Gastrocnemius medialis (tissue), 4 donors: ENCODE measurements at places on chromosomes 2 and 18. TPM values are rescaled to one million over a fixed set of nuclear protein-coding genes. Genes with fewer than 3 reads are reported as not detected.

GRCh38 chr2:180571559-180571958 is 408.8 kb upstream of the UBE2E3 start:
- H3K4me3 ChIP-seq: no peak overlapping the region
- H3K27me3 ChIP-seq: no peaks in the 10 kb centered on the region
- DNase-seq: no peak
- no peak overlapping the region for H3K27ac ChIP-seq

GRCh38 chr18:8938817-8939216 is 163.7 kb upstream of the NDUFV2 start:
- DNase-seq: no peak
- no peak overlapping the region for H3K4me3 ChIP-seq
- no peaks in the 10 kb centered on the region for H3K27me3 ChIP-seq
- H3K4me1 ChIP-seq: no peaks in the 10 kb centered on the region

HDLBP gene
- total RNA-seq: 446 TPM

TLX2 gene
- total RNA-seq: not detected

GRCh38 chr2:209331291-209331844 is 92.5 kb upstream of the MAP2 start:
- no peak overlapping the region for H3K27ac ChIP-seq
- H3K4me3 ChIP-seq: no peak overlapping the region
- DNase-seq: no peak
- no peaks in the 10 kb centered on the region for H3K4me1 ChIP-seq
- no peaks in the 10 kb centered on the region for H3K27me3 ChIP-seq
- no peaks in the 10 kb centered on the region for H3K36me3 ChIP-seq

DNA sequence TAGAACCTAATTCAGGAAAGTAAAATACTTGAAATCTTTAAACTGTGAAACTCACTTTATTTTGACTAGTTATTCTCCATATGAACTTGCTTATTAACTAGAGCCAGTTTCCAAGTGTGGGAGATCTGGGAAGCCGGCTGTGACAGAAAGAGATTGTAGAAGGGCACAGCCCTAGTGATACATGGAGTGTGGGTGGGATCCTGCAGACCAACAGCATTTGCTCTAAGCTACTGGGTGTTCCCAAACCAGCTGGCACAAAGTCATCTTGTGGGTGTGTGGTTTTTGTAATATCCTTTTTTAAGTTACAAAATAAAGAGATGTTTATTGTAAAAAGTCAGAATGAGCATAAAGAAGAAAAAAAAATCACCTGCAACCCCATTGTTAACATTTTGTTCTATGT is 3.4 kb downstream of the DUSP19 start:
- DNase-seq: no peak
- no peaks in the 10 kb centered on the region for H3K36me3 ChIP-seq
- H3K4me3 ChIP-seq: no peak overlapping the region
- peaks cover 9% of the 10 kb centered on the region for H3K4me1 ChIP-seq

DNA sequence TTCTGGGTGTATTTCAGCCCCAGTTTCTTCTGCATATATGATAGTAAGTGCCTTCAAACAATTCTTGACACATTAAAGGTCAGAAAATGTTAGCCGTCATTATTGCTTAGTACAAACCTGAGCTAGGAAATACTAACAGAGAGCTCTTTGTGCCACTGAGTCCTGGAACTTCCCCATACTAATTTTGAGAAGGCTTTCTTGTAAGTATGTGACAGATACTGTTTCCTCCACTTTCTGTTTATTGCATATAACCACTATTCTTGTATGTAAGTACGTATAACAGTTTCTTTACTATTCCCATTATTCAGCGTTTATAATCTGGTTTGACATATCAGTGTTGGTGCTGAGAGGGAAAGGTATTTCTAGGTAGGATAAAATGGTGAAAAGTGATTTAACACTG is 9.8 kb downstream of the PPP1CB start:
- H3K4me3 ChIP-seq: no peak overlapping the region
- H3K4me1 ChIP-seq: peaks cover 81% of the 10 kb centered on the region
- H3K27me3 ChIP-seq: no peaks in the 10 kb centered on the region
- DNase-seq: no peak

DNA sequence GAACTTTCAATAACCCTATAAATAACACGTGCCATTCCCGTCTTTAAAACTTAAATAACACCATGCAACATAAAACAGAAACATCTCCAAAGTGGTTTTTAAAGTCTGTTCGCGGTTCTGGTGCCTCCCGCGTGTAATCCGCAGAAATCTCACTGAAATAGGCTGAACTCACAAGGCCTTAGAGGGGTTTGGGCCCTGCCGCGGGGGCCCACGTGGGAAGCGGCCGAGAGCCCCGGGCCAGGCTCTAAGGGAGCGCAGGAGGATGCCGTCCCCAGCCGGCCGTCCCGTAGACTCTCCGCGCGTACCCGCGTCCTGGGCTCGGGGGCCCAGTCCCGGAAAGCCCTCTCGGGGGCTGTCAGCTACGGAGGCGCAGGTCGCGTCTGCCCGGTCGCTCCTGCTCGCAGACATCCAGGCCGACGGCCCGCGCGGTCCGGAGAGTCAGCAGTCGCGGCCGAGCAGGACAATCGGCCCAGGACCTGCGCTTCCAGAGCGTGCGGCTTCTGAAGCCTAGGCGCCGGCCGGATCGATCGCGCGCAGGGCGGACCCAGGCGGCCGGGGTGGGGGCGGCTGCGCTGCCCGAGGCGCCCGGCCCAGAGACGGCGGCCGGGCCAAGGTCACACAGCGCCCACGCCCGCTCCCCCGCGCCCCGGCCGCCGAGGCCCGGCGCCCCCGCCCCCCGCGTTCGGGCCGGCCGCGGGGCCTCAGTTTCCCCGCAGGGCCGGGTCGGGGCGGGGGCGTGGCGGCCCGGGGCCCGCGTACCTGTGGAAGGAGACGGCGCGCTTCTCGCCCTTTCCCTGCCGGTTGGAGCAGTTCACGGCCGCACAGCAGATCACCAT is 558 bp downstream of the THAP4 start:
- peaks cover 29% of the 10 kb centered on the region for H3K4me1 ChIP-seq
- H3K27me3 ChIP-seq: no peaks in the 10 kb centered on the region
- peaks cover 34% of the 10 kb centered on the region for H3K36me3 ChIP-seq
- no peak for DNase-seq

CRYGC gene
- total RNA-seq: not detected

DNA sequence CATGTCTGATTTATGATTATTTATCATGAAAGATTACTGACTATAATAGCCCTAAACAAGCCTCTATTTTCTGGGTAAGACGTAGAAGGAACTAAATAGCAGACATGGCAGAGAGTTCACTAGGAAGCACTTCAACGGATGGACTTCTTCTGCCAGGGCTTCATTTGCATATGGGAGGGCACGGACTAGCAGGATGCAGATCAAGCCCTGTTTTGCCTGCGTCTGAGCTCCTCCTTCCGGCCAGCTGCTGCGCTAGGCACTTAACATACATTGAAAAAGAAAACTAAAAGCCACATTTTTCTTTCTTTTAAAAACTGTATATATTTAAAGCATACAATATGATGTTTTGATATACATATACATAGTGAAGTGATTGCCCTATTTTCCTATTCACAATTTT is 340.0 kb upstream of the MEX3C start:
- H3K4me1 ChIP-seq: no peaks in the 10 kb centered on the region
- H3K27ac ChIP-seq: no peak overlapping the region
- no peaks in the 10 kb centered on the region for H3K27me3 ChIP-seq
- no peak for DNase-seq
- H3K4me3 ChIP-seq: no peak overlapping the region
- H3K36me3 ChIP-seq: no peaks in the 10 kb centered on the region

DNA sequence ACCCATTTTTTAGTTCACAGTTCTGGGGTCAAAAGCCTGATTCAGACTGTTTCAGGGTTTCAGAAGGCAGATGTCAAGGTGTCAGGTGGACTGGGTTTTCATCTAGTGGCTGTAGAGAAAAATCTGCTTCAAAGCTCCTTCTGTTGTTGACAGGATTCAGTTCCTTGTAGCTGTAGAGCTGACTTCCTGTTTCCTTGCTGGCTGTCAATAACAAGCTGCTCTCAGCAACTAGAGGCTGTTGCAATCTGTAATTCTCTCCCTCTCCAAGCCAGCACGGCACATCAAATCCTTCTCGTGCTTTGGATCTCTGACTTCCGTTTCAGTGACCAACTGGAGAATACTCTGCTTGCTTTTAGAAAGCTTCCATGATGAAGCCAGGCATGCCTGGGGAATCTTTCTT is 179.4 kb downstream of the DOK6 start:
- no peaks in the 10 kb centered on the region for H3K4me1 ChIP-seq
- no peak overlapping the region for H3K27ac ChIP-seq
- H3K4me3 ChIP-seq: no peak overlapping the region
- no peak for DNase-seq
- H3K36me3 ChIP-seq: no peaks in the 10 kb centered on the region
- H3K27me3 ChIP-seq: no peaks in the 10 kb centered on the region
